ENCODE measurements at places on chromosomes 6 and 20. TPM values are rescaled to one million over a fixed set of nuclear protein-coding genes. Genes with fewer than 3 reads are reported as not detected.

DNA sequence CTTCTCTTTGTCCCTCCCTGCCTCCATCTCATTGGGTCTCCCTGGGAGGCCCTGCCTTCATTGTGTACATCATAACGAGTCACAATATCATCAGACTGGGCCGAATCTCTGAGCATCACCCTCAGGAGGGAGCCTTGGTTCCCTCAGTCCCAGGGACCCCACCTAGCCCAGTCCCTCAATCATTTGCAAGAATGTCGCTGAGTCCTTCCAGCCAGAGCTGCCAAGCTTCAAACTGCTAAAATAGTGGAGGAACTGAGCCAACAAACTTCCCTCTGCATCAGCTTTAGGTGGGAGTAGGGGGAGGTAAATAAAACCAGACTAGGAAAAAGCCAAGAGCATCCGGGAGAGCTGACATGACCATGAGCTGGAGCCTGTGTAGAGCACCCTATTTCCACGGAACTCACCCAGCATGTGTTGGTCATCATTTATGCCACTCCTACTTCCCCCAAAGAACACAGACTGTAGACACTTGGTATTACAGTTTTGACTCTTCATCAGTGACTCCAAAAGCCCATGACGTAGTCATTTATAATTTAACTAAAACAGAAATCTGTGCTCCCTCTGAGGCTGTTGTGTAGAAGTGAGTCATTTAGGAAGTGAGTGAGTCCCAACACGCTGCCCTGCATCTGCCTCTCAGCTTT, 28.8 kb upstream of the IL17A start:
- peaks cover 5% of the 10 kb centered on the region for H3K36me3 ChIP-seq
- H3K4me1 ChIP-seq: peaks cover 34% of the 10 kb centered on the region
- H3K4me3 ChIP-seq: peak overlapping the region; percentile 34
- H3K27me3 ChIP-seq: peaks cover 7% of the 10 kb centered on the region
- peak overlapping the region; percentile 87 for H3K27ac ChIP-seq
- peak; percentile 59 for DNase-seq

GRCh38 chr6:41683273-41683522, 44.9 kb downstream of the MDFI start:
- H3K27me3 ChIP-seq: peaks cover 4% of the 10 kb centered on the region
- peaks cover 4% of the 10 kb centered on the region for H3K36me3 ChIP-seq

DNA sequence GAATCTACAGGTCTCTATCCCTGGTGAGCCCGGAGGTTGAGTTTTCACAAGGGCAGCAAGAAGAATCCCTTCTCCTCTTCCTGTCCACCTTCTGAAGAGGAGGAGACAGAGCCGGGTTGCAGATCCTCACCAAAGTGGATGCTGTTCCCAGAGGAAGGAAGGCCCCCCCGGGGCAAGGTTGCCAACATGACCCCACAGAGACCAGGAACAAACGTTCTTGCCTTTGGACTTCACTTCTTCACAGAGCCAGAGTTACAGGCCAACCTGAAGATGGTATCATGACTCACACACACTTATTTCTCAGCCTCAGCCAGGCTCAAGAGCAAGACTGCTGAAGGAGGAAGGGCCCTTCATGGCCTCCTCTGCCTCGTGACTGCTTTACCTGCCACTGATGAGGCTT, 384.3 kb downstream of the CD83 start:
- H3K27ac ChIP-seq: no peak overlapping the region
- no peak overlapping the region for H3K4me3 ChIP-seq

DNA sequence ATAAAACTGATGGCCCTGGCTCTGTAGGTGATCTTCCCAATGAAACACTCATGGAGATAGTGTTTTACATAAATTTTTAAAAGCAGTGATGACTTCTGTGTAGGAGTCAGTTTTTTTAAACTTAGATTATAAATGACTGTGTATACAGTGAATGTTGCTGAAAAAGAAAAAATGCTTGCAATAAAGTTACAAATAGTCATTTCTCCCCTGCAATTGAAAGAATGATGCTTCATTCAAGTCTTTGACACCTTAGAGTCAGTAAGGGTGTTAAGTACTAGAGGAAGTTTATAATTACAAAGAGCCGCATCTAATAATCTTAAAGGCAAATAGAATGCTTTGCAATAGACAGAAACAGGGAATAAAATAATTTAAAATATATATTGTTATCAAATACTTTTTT, 27.6 kb downstream of the ZNF292 start:
- H3K4me3 ChIP-seq: peak overlapping the region; percentile 32
- H3K36me3 ChIP-seq: peaks cover 57% of the 10 kb centered on the region
- peaks cover 48% of the 10 kb centered on the region for H3K4me1 ChIP-seq
- no peak for DNase-seq
- peak overlapping the region; percentile 86 for H3K27ac ChIP-seq
- no peaks in the 10 kb centered on the region for H3K27me3 ChIP-seq

DNA sequence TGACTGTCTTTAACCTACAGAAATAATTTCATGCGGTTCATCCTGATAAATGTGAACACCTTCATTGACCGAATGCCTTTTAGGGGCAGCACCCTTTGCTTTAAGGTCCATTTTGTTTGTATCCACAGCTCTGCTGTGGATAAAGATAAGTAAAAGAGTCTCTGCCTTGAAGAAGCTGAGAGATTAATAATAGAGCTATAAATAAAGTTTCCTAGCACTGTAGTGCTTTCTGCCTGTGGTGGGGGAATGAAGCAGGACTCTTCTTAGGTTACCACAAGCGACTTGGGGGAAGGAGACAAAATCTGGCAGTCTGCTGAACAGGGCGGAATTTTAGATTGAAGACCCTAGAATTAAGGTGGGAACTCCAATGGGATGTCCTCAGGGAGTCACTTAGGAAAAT, 57.6 kb downstream of the EYA4 start:
- H3K36me3 ChIP-seq: no peaks in the 10 kb centered on the region
- H3K4me3 ChIP-seq: no peak overlapping the region
- no peak for DNase-seq
- H3K4me1 ChIP-seq: no peaks in the 10 kb centered on the region
- no peak overlapping the region for H3K27ac ChIP-seq

GRCh38 chr6:138175596-138175995, 13.9 kb downstream of the ARFGEF3 start:
- no peak overlapping the region for H3K27ac ChIP-seq
- no peak for DNase-seq

GRCh38 chr6:118632359-118632758, 19.0 kb downstream of the CEP85L start:
- H3K27ac ChIP-seq: peak overlapping the region; percentile 25
- no peak for DNase-seq
- no peak overlapping the region for H3K4me3 ChIP-seq
- H3K36me3 ChIP-seq: peaks cover 50% of the 10 kb centered on the region

GRCh38 chr6:74750826-74751225, 455.0 kb downstream of the COL12A1 start:
- no peak overlapping the region for H3K4me3 ChIP-seq
- H3K27me3 ChIP-seq: no peaks in the 10 kb centered on the region
- no peaks in the 10 kb centered on the region for H3K4me1 ChIP-seq
- no peak overlapping the region for H3K27ac ChIP-seq

Gene IL17A
- not detected for total RNA-seq

Gene SALL4
- 0.28 TPM for total RNA-seq

Gene RNF182
- total RNA-seq: not detected

Gene MMP24
- total RNA-seq: 0.05 TPM

All from activated CD4-positive, alpha-beta T cell treated with anti-CD3 and anti-CD28 coated beads, Interleukin-2, amount 10 ng/mL, durations not matched to agents 24 days and 14 days (primary cell).